ENCODE measurements at places on chromosomes 1 and 21.

- DNase-seq, result peak; percentile 57
Observed at GRCh38 chr1:65309304-65310077, at the start of gene DNAJC6. Gene DNAJC6 (plus strand): TSS chr1:65309543. CDS start chr1:65309746, 203 bp downstream.

- no peak for DNase-seq
Observed at GRCh38 chr1:213966122-213966521, 21.7 kb upstream of the PROX1 start.

DNA sequence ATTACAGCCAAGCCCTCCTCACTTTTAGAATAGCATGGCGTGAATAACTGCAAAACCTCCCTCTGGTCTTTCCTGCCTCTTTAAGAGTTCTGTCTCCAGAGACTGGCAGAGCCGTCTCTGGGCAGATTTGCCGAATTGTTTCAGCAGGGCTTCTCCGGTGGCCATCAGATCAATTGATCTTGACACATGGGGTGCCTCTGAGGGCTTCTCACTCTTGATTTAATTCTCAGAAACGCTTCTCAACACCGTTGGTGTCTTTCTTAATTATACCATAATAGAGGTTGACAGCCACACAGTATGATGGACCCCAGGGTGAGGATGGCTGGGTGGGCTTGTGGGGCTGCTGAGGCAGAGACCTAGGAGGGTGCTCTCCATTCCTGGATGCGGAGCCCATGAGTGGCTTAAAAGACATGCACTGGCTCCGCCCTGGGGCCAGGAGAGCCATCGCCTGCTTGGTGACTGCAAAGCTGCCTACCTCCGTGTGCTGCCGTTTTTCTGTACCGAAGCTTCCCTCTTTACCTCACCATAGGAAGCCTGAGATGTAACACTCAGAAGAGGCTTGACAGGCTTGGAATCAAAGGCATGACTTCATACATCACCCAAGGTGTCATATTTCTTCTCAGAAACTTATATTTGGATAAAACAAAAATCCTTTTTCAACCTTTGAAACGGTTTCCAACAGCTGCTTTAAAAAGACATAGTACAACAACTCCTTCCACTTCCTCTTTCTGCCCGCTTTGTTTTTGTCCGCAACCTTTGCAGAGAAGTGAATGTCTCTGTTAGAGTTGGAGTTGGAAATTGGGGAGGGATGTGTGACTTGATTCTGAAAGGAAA lies 82.9 kb downstream of the GALNT2 start:
- DNase-seq, result no peak

DNA sequence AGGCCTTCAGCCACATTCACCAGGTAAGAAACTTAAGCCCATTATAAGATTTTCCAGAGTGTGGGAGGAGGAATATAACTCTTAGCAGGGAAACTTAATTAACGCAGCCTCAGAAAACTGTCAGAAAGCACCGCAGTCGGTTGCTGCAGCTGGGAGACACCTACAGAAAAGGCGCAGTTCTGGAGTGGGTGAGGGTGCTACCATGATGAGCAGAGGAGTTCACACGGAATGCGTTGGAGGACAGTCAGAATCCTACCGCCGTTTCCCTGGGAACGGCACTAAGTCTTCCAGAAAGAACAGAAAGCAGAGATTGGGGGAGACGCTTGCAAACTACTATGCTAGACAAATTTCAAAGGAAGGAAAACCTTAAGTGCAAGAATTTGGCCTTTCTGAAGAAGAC lies 6.4 kb downstream of the ACTN2 start:
- no peak for DNase-seq

GRCh38 chr1:244365809-244366208 lies 85.9 kb downstream of the ADSS2 start:
- DNase-seq, result no peak

DNA sequence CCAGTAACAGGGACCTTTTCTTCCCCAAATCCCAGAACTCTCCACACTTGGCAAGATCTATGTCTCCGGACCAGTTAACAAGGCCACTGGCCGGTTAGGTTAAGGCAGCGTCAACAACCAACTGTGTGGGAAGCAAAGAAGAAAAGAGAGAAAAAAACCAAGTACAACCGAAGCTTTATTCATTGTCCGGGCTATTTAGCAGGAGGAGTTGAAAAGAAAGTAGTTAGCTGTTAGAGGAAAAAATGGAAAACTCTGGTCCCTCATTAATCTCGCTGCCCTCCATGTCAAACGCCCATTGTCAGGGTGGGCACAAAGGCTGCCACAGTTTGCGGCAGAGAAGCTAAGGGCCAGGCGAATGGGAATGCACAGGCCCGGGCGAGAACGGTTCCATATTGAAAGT lies 49.3 kb upstream of the GRIK3 start:
- DNase-seq, result no peak

Measured in natural killer cell (primary cell).